Pulmonary artery endothelial cell (primary cell): ENCODE measurements at places on chromosomes 12 and 14. TPM values are rescaled to one million over a fixed set of nuclear protein-coding genes. Genes with fewer than 3 reads are reported as not detected.

- DNase-seq, result no peak
Observed at GRCh38 chr14:80944861-80945617, 3.5 kb upstream of the CEP128 start.

- no peak for DNase-seq
Observed at GRCh38 chr12:42235426-42235825, 2.6 kb downstream of the YAF2 start.

- DNase-seq, result no peak
Observed at GRCh38 chr14:37034410-37035285, 137.8 kb downstream of the SLC25A21 start.

DNA sequence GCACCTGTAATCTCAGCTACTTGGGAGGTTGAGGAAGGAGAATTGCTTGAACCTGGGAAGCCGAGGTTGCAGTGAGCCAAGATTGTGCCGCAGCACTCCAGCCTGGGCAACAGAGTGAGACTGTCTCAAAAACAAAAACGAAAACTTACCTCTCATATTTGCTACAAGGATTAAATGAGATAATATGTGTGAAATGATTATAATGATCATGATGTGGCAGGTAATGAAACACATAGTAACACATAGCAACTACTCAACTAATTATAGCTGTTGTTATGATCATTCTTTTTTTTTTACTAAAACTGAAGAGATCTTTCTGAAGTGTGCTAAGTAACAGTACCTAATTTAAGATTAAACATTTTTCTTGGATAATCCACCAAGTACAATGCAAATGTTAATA, 30.1 kb downstream of the RPGRIP1 start:
- DNase-seq, result no peak

DNA sequence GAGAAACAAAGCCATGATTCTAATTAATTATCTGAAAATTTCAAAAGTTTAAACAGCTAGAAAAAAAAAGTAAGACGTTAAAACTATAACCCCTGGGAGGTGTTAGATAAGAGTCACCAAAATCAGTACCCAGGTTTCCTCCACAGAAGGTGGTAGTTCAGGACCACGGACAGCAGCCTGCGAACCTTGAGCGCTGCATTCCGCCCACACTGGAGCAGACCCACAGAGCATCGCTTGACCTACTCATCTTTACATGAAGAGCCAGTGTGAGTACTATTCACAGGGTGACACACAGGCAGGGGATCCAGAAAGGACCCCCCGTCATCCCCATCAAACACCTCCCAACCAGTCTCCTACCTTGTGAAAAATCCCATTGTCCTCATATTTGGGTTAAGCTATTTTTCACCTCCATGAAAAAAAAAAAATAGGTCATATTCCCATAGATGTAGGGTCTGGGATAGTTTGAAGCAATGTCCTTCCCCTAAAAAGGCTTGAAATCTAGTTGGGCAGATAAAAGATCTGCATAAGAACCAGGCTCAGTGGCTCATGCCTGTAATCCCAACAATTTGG, 8.8 kb upstream of the CHGA start:
- DNase-seq, result no peak

DNA sequence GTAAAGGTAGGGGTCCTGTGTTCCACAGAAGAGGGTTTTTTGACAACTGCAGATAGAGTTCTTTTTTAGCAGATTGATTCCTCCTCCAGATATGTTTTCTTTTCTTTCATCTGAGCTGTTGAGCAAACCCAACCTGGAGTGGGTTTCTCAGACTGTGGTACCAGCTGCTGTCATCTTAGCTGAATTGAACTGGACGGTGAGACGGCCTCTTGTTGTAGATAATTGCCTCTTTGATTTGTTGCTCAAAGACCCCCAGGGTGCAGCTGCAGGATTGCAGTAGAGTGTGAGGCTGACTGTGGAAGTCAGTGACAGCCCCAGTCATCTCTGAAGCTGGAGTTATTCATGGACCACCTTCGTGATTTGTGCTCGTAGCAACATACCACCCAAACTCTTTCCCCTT, 317.7 kb downstream of the AACS start:
- DNase-seq, result no peak

- DNase-seq, result no peak
Observed at GRCh38 chr14:104586832-104587620, 7.5 kb downstream of the C14orf180 start.

DNA sequence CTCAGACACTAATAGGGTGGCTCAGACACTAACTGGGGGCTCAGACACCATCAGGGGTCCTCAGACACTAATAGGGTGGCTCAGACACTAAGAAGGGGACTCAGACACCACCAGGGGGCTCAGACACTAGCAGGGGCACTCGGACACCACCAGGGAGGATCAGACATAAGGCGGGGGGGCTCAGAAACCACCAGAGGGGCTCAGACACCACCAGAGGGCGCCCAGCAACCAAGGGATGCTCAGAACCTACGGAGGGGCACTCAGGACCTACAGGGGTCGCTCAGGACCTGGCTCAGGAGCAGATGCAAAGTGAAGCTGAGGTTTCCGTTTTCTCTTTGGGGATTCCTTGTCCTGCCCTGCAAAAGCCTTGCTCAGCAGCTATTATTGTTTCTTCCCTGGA, 448.5 kb downstream of the TMEM121 start:
- DNase-seq, result no peak

DNA sequence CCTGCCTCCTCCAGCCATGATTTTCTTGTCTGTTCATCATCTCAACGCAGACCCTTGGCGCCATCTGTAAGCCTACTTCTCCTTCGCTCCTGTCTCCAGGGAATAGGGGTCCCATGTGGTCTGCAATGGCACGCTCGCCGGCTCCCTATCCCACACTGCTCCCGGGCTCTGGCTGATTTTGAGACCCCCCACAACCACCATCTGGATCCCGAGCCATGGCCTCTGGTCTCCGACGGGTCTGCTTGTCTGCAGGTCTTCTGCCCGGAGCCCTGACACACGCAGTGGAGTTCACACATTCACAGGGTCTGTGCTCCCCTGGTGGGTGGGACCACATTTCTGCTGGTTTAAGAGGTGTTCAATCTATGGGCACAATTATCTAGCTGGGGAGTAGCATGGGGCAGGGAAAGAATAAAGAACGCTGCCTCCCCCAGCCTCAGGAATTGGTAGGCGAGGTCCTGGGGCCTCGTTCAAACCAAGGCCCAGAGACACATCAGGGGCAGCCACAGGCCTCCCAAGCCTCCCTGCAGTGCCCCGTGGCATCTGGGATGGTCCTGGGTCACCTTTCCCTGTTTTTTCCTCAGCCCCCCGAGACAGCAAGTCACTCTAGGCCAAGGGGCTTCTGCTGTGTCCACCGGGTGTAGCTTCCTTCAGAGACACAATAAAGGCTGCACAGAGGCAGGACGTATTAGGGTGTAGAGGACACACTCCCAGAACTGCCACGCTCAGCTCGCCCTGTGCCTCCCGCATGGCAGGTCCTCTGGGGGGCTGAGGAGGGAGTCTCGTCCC, 21.5 kb downstream of the FZD10 start:
- DNase-seq, result no peak

GRCh38 chr12:81976661-81977060, 217.5 kb upstream of the PPFIA2 start:
- DNase-seq, result no peak

DNA sequence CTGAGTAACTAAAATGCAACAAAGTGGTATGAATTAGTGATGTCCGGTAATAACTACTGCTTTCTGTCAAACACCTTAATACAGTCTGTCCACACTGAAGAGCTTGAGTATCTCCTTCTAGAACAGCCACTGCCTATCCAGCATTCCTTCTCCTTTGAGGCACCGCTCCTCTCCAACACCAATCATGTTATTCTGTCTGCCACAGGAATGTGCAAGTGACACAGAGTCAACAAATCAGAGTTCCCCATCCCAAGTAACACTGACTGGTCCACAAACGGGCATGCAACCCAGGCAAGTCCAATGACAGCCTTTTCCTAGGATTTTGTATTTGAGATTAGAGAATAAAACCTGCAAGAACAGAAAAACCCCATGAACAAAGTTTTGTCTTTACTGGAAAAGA, 3.8 kb downstream of the GXYLT1 start:
- DNase-seq, result no peak

DNA sequence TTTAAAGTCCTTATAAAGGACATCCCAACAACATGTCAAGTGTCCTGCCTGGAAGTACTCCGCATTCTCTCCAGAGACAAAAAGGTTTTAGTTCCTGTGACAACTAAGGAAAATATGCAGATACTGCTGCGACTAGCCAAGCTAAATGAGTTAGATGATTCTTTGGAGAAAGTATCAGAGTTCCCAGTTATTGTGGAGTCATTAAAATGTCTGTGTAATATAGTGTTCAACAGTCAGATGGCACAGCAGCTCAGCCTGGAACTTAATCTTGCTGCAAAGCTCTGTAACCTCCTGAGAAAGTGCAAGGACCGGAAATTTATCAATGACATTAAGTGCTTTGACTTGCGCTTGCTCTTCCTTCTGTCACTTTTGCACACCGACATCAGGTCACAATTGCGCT, 40.2 kb downstream of the RIC8B start:
- no peak for DNase-seq

GRCh38 chr12:21819678-21820077, 45.2 kb upstream of the KCNJ8 start:
- DNase-seq, result no peak

GRCh38 chr12:2963154-2963759, 4.1 kb downstream of the TEAD4 start:
- no peak for DNase-seq

DNA sequence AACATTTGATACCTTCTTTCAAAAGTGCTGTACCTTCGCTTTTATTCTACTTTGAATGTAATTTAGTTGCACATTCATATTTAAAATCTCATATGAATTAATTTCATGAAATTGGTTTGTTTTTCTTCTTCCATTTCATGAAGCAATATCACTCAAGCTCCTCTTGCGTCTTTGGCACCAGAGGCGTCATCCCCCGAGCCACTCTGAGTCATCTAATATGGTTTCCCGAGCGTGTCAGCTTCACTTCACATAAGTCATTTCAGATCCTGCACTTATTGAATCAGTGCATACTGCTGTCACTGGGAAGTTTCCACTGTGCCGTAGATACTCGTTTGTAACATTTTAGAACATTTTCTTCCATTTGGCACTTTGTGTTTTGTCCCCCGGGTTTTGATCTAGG, 105.6 kb downstream of the SLC25A47 start:
- no peak for DNase-seq

- DNase-seq, result no peak
Observed at GRCh38 chr12:125185311-125185739, 120.1 kb downstream of the AACS start.

DNA sequence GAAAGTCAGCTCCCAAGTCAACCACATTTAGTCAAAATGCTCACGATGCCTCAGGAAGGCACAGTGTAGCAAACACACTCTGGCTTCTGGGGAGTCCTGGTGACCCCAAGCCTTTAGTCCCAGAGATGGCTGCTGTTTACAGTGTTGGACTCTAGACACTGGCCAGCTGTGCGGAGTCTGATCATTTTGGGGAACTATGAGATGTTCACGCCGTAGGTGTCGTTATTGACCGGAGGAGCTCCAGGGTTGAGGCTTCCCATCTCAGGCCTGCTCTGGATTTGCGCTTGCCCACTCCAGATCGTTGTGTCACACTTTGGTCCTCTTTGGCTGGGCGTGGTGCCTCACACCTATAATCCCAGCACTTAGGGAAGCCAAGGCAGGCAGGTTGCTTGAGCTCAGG, 27.7 kb downstream of the BRI3BP start:
- DNase-seq, result no peak

- no peak for DNase-seq
Observed at GRCh38 chr12:68445824-68446223, 113.7 kb upstream of the MDM1 start.

GRCh38 chr14:54627540-54628363, 60.8 kb downstream of the SAMD4A start:
- DNase-seq, result no peak

DNA sequence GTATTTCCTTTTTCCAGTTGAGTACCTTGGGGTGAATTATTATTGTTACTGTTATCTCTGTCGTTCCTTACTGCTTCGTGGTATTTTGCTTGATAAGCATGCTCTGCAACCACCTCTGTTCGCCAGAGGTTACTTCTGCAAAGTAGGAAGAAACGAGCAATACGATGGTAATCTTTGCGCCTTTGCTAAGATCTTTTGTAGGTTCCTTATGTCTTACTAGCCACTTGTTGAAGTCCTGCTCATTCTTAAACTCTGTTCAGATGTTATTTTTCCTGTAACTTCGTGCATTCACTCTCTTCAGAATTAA, 729 bp upstream of the M6PR start:
- DNase-seq, result no peak

Gene CSRP2
- 2.8 and 10.5 TPM in 2 replicates for total RNA-seq

Gene HOXC12
- not detected in 2 replicates for total RNA-seq

Gene TAS2R14
- total RNA-seq, result 0.92 and 1.4 TPM in 2 replicates

Gene ASCL1
- not detected in 2 replicates for total RNA-seq

Gene PZP
- 0.14 and 0.40 TPM in 2 replicates for total RNA-seq

Gene DCAF11
- 50.1 and 61.2 TPM in 2 replicates for total RNA-seq

Gene TMPRSS12
- not detected in 2 replicates for total RNA-seq
